ENCODE measurements at places on chromosomes 12 and 14.

DNA sequence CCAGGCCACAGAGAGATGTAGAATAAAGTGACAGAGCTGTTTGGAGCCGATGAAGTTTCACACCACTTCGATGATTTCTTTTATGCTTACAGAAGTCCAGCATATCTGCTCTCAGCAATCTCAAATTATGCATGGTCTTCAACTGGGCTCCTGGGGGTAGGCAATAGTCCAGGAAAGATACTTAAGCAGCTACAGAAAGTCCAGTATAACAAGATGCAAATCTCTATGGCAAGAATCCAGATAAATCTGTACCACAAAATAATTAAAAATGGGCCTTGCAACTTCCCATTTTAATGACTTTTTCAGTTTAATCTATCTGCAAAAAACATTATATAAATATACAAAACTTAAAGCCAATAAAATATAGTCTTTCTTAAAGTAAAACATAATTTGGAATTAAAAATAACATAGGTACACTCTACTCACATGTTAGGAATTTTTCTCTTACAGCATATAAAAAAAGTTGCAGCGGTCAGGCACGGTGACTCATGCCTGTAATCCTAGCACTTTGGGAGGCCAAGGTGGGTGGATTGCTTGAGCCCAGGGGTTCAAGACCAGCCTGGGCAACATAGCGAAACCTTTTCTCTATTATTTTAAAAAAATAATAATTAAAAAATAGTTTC, 20.5 kb upstream of the RAD51AP1 start:
- no peak for DNase-seq

- DNase-seq, result no peak
These were observed 531.4 kb downstream of the FUT8 start for GRCh38 chr14:65943916-65944410.

- DNase-seq, result no peak
These were observed 16.3 kb upstream of the MDM1 start for GRCh38 chr12:68348419-68348818.

GRCh38 chr12:14443531-14443930, 78.0 kb downstream of the ATF7IP start:
- no peak for DNase-seq

DNA sequence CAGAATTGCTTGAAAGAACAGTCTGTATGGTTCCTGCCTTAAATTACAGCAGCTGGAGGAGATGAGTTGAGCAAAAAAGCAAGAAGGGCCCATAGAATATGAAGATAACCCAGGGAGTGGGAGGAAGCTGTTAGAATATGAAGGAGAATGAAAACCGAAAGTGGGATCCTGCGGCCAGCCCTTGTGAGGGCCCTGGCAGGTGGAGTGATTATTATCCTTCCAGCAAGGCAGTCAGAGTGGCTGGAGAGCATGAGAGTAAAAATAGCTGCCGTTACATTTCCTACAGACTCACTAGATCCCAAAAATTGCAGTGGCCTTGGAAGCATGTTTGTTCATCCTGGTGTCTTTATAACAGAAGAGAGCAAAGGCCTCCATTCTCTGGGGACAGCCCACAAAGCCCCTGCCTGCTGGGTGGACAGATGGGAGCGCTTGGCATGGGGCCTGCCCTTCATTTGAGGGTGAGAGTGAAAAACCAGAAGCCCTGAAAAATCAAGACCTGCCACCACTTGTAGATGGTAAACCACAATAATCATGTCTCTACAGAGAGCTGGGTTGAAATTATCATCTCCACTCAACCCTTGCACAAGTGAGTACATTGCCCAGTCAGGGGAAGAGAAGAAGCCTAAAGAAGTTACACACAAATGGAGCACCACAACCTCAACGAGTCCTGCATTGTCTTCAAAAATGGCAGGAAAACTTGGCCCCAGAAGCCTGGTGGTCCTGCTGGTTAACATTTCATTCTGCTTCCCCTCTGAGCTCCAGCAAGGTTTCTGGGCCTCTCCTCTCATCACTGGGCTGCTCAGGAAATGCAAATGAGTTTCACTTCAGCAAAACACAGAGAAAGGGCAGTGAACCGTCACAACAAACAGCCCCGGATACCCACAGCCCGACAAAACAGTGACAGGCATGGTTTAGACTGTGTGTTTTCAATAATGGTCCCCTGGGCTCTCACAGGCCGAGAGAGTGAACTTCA, 20.5 kb downstream of the ZDHHC22 start:
- no peak for DNase-seq

DNA sequence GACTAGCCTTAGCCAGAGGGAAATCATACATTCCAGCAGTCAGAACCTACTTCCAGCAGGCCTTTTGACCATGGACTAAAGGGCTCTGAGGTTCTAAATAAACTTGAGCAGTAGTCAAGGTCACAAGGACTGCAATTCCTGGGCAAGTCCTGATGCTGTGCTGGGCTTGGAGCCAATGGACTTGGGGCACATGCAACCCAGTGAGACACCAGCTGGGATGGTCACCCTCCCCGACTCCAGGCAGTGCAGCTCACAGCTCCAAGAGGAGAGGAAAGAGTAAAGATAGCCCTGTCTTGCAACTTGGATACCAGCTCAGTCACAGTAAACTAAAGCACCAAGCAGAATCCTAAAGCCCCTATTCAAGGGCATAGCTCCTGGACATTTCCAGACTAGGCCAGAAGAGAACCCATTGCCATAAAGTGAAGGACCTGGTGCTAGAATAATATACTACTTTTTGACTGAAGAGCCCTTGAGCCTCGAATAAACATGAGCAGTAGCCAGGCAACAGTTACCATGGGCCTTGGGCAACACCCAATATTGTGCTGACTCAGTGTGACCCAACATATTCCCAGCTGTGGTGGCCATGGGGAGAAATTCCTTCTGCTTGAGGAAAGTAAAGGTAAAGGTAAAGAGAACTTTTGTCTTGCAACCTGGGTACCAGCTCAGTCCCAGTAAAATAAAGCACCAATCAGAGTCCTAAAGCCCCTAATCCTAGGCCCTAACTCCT, 226.2 kb upstream of the CLEC14A start:
- no peak for DNase-seq

GRCh38 chr12:105024928-105025327, 38.8 kb downstream of the NOPCHAP1 start:
- no peak for DNase-seq

GRCh38 chr12:114320968-114321367, 85.0 kb downstream of the TBX5 start:
- DNase-seq, result no peak

DNA sequence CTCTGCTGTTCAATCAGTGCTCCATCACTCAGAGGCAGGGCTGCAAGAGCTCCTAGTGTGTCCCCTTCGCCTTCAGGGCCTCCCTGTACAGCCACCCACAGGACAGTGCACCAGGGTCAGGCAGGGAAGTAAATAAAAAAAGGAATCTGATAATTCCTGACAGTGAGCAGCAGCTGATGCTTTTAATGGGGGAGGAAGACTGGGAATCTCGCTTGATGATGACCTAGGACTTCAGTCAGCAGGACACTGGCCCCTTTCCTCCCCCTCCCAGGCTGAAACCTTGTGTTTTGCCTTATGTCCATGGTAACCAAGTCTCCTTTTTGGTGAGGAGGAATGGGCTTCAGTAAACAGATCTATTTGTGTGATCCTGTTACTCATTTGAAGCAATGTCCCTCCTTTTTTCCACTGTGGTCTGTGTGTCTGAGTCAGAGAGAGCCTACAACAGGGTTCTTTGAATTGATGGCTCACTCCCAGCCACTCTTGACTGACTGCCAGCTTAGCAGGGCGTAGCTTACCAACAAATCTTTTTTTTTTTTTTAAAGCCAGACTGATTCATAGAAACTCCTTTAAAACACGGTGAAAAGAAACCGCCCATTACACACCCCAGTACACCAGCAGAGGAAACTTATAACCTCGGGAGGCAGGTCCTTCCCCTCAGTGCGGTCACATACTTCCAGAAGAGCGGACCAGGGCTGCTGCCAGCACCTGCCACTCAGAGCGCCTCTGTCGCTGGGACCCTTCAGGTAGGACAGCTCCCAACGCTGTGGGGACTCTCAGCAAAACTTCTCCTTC, at the start of gene EMP1:
EMP1 (plus strand) TSS at position 597 of the 792 bp plus-strand sequence. CDS start 14,785 bp downstream, outside the sequence.
- DNase-seq, result peak; percentile 100

DNA sequence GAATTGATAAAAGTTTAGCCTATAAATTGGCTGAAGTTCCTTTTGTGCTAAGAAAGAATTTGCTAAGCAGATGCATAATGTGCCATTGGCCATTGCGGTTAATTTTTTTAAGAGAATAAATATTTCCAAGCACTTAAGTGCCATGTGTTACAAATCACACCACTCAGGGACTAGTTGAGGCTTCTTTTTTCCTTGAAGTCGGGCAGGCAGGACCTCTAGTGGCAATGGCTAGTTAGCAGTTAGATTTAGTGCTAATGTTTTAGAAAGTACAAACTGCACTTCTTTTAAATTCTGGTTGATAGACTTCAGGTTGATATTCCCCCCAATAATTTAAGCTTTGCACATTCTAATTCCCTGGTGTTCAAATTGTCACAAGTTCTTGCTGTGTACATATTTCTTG, 294.3 kb downstream of the APAF1 start:
- no peak for DNase-seq
